GM03348 (cell line): ENCODE measurements at places on chromosomes 12 and 14.

DNA sequence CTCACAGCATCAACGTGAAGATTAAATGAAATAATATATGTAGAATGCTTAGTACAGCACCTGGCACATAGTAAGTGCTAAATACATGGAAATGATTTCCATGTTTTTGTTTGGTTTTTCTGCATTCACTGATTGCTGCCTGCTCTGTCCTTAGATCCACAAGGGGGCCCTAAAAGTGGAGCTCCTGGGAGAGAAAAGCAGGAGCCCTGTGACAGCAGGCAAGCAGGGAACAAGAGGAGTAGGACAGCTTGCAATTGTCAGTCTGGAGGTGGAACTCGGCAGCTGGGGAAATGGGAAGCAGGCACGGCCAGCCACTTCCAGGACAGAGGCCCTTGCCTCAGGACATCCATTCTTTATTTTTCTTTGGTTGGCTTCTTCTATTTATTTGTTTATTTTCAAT, 292.9 kb downstream of the BMP4 start:
- DNase-seq: peak; percentile 7

DNA sequence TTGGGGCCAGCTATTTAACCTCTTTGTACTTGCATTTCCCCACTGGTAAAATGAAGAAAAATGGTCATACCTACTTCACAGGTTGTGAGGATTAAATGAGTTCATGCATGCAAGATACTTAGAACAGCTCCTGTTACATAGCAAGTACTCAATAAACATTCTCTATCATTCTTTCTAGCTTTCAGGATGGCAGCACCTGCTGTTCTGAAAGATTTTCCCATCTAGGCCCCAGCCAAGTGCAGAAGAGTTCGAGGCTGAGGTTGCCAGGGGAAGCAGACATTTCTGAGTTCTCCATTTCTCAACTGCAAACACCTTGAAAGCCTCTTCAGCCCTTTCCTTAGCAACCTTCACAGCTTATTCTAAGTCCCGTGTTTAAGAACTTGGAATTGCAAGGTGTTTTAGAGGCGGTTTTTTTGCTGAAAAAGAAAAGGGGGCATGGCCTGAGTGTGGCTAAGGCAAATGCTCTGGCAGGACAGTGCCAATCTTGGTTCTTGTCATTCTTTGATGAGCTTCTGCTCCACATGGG, 73.0 kb upstream of the PRMT8 start:
- DNase-seq: no peak

DNA sequence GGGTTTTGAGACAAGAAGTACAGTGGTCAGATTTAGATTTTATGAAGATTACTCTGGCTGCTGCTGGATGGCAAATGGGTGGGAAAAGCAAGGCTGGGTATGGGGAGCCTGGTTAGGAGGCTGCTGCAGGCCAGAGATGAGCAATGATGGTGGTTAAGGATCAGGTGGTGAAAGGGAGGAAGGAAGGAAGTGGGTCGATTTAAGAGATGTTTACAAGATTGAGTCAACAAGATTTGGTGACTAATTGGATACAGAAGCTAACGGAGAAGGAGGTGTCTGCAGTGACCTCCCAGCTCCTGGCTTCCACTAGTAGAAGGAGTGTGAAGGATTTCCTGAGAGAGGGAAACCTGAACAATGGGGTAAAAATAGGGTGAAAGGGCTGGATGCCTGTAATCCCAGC, 18.7 kb downstream of the NOS1 start:
- no peak for DNase-seq

GRCh38 chr12:44296624-44297197, 460.8 kb downstream of the TMEM117 start:
- DNase-seq: no peak

DNA sequence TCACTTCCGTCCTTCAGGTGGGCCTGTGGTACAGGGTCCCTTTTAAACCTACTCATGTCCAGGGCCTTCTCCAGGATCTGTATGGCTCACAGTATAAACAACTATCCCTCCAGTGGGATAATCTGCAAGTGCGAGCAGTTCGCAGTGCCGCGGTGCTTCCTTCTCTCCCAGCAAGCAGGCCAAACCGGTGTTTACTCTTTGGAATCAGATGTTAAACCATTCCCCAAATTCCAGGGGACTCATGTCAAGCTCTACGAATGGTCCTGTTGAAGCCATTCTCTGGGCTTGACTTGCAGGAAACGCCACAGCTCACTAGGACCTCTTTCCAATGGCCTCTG, 59.6 kb downstream of the OR11H12 start:
- DNase-seq: no peak

GRCh38 chr12:65568517-65568916, 255.8 kb upstream of the HMGA2 start:
- no peak for DNase-seq

- DNase-seq: no peak
Observed at GRCh38 chr12:95037906-95038305, 34.4 kb upstream of the NDUFA12 start.

DNA sequence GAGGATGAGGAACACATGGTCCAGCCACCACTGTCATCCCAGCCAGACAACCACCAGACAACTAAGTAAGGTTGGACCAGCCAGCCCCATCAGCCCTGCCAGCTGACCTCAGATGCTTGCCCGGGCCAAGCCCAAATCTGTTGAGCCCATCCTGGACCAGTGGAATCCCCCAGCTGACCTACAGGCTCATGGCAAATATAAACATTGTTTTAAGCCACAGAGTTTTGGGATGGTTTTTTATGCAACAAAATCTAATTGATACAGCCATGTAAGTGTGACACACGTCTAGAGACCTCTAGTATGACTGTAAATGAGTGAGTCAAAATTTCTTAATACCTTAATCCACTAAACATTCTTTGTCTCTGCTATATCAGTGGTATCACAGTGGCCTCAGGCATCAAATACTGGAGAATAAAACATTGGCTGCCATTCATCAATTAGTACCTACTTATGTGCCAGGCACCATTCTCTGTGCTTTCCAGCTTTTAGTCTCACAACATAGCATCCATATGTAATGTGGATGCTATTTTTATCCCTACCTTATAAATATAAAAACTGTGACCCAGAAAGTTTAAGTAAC, 24.2 kb upstream of the NT5DC3 start:
- DNase-seq: no peak

DNA sequence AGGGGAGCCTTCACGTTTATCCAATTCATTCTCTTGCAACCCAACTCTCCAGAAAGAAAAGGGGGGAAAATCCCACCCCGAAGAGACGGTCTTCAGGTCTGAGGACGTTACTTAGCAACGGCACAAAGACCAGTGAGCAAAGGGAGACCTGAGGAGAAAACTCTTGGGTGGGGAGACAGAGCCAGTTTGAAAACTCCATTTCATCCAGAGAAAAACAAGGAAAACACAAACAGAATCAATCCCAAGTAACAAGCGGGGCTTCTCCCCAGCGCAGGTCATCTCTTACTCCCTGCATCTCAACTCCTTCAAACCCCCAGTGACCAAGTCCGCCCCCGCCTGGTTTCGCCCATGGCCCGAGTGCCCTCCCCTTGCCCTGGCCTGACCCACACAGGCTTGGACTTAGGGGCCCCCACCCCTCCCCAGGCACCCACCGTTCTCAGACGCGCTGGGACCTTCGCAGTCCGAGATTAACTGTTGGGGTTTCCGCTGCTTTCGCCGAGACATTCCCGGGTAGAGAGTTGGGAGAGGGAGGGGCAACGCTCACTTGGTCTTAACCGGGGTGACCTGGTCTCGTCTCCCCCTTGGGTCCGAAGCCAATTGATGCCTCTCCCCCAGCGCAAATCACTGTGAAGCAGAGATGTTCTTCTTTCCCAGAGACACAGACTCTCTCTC, 10.4 kb upstream of the SALL2 start:
- DNase-seq: no peak

DNA sequence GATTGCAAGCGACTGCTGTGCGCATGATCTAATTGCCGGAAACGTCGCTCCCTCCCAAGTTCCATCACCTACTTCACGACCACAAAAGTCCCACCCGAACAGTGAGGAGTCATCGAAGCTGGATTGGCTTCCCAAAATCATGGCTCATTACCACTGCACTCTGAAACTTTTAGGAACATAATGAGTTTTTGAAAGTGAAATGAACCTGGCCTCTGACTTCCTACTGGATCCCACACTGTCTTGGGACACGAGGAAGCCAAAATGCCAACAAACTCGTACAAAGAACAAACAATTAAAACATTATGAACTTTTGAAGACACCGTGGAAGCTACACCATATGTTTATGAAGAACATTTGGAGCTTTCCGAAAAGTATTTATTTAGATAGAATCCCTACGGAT, 334.8 kb upstream of the TMPO start:
- DNase-seq: no peak

- DNase-seq: no peak
Observed at GRCh38 chr12:104212516-104212915, 3.1 kb upstream of the TXNRD1 start.

GRCh38 chr12:85322715-85323114, 42.7 kb downstream of the ALX1 start:
- no peak for DNase-seq

DNA sequence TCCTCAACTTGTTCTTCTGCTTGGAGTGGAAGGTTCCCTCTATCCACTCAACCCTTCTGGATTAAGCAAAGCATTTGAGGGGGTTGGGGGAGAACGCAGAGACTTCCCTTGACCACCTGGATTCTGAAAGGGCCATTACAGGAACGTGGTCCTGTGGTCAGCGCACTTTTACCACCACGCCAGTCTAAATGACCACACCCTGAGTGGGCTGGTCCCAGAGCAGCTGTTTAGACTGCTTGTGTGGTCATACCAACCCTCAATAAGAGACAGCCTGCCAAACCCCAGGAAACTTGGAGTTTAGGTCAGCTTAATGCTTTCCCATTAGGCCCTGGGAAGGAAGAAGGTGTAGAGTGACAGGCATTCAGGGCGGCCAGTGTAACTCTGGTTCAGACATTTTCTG, 165.5 kb upstream of the ATP2B1 start:
- no peak for DNase-seq

DNA sequence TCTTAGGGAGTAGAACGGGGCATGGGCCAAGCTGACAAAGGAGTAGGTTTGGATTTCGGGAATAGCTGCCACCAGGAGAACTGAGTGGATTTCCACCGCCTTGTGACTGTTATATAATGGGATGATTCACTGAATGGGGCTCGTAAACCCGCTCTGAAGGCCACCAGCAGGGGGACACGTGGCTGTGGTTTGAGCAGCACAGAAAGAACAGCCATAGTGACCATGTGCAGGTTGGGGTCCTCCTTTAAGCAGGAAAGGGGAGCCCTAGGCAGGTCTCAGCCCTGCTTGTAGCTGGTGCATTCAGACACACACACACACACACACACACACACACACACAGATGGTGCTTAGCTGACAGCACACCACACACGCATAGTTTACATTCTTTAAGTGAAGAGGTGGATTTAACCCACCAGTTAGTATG, 8.6 kb upstream of the ASB2 start:
- DNase-seq: peak; percentile 80

- no peak for DNase-seq
Observed at GRCh38 chr12:14562279-14562678, 5.4 kb downstream of the PLBD1 start.

GRCh38 chr12:113758165-113758924, 207.8 kb downstream of the RBM19 start:
- no peak for DNase-seq

DNA sequence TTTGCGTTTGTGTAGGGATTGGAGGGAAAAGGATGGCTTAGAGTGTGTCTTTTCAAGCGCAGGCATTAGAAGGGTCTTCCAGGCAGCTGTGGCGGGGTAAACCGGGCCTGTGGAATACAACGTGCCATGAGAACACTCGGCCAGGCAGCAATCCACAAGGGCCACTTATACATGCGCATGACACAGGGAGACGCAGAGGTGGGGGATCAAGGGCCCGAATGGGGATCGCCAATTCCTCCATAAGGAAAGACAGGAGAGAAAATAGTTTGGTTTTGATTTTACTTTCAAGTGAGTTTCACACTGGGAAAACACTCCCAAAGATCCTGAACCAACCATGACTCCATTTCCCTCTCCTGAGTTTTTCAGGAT, 71.6 kb downstream of the SPRING1 start:
- no peak for DNase-seq

DNA sequence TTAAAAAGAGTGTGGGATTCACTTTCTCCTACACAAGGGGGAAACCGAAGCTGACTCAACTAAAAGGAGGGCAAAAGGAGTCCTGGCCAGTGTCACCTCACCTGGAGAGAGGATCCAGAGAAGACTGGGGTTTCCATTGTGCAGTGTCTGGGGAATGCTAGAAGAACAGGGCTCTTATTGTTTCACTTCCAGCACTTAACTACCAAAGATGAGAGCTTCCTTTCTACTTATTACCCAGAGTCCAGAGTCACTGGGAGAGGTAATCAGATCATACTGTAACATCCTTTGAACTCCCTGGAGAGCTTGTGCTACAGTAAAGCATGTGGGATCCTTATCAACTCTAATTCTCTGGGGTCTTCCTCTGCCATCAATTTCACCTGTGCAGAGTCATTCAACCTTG, 148.4 kb upstream of the BCL2L14 start:
- no peak for DNase-seq
